A549 treated with RU486 at 1 μM for 4 hours (cell line): ENCODE measurements at places on chromosomes 4 and X. TPM values are rescaled to one million over a fixed set of nuclear protein-coding genes. Genes with fewer than 3 reads are reported as not detected.

HDX gene
- total RNA-seq, result 1.3 to 3.1 TPM (median 2.0 TPM) in 5 replicates

EXOC1L gene
- not detected in 5 replicates for total RNA-seq

OPRPN gene
- total RNA-seq, result not detected in 5 replicates

SCML1 gene
- total RNA-seq, result 4.9 to 7.3 TPM (median 6.6 TPM) in 5 replicates

SOWAHD gene
- total RNA-seq, result 0.09 to 0.20 TPM (median 0.17 TPM) in 4 of 5 replicates, not detected in the other

ARSD gene
- 11.9 to 13.1 TPM (median 12.1 TPM) in 5 replicates for total RNA-seq

ODAPH gene
- total RNA-seq, result 0.28 TPM in 1 of 5 replicates, not detected in the others

PDZD4 gene
- total RNA-seq, result 2.8 to 3.8 TPM (median 3.1 TPM) in 5 replicates
